ENCODE measurements at places on chromosomes 4 and X. TPM values are rescaled to one million over a fixed set of nuclear protein-coding genes. Genes with fewer than 3 reads are reported as not detected.

REELD1 gene
- not detected for total RNA-seq

BCORL1 gene
- 2.0 TPM for total RNA-seq

RS1 gene
- total RNA-seq: not detected

ZCCHC12 gene
- 0.07 TPM for total RNA-seq

PNMA3 gene
- total RNA-seq: not detected

C4orf46 gene
- total RNA-seq: 18.5 TPM

NXF2 gene
- not detected for total RNA-seq

TRPC5OS gene
- not detected for total RNA-seq

ADGRG4 gene
- not detected for total RNA-seq

XK gene
- total RNA-seq: 0.62 TPM

PASD1 gene
- not detected for total RNA-seq

MAGEA10 gene
- not detected for total RNA-seq

CYTL1 gene
- total RNA-seq: not detected

GUCY1B1 gene
- total RNA-seq: 1.1 TPM

MAGEC3 gene
- total RNA-seq: not detected

LEF1 gene
- total RNA-seq: 0.69 TPM

RBM3 gene
- 352 TPM for total RNA-seq

S100P gene
- total RNA-seq: 210 TPM

ANOS1 gene
- total RNA-seq: not detected

CT47C1 gene
- not detected for total RNA-seq

SERTM2 gene
- not detected for total RNA-seq

OCIAD1 gene
- 203 TPM for total RNA-seq

SPP1 gene
- total RNA-seq: 1,528 TPM

KDR gene
- 0.10 TPM for total RNA-seq

ETDB gene
- total RNA-seq: not detected

ARMCX1 gene
- total RNA-seq: 0.05 TPM

CABS1 gene
- not detected for total RNA-seq

F11 gene
- not detected for total RNA-seq

FANCB gene
- 6.4 TPM for total RNA-seq

FABP2 gene
- not detected for total RNA-seq

SCRG1 gene
- not detected for total RNA-seq

CSN1S1 gene
- not detected for total RNA-seq

RBM47 gene
- 40.2 TPM for total RNA-seq

ARX gene
- total RNA-seq: 0.20 TPM
